ENCODE measurements at places on chromosomes 12 and 14.

GRCh38 chr12:99138393-99138792 is 493.3 kb downstream of the APAF1 start:
- DNase-seq = no peak

- no peak for DNase-seq
Measured at GRCh38 chr12:51219322-51219721, 1.5 kb upstream of the POU6F1 start.

GRCh38 chr14:39773387-39774126 is 341.3 kb upstream of the FBXO33 start:
- no peak for DNase-seq

DNA sequence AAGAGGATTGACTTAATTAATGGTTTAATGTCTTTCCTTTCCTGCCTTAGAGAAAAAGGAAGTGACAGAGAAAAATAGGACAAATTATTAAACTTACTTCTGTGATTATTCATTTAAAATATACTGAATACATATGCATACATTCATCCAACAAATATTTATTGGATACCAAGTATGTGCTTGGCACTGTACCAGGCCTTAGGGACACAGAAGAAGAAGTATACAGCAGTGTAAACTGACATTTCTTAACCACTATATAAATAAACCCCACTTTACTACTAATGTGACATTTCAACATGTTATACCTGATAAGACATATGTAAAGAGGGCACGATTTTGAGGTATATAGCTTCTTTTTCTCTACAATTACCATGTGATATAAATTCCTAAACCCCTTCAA is 53.6 kb downstream of the ERO1A start:
- DNase-seq = no peak

DNA sequence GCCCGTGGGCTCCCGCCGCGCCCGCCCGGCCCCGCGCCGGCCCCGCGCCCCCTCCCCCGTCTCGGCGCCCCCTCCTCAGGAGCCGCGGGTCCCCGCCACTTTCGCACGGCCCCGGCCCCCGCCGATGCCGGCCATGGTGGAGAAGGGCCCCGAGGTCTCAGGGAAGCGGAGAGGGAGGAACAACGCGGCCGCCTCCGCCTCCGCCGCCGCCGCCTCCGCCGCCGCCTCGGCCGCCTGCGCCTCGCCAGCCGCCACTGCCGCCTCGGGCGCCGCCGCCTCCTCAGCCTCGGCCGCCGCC is 263 bp downstream of the RCOR1 start:
- DNase-seq = no peak

GRCh38 chr14:98136012-98136789 is 1135.8 kb downstream of the BCL11B start:
- no peak for DNase-seq

DNA sequence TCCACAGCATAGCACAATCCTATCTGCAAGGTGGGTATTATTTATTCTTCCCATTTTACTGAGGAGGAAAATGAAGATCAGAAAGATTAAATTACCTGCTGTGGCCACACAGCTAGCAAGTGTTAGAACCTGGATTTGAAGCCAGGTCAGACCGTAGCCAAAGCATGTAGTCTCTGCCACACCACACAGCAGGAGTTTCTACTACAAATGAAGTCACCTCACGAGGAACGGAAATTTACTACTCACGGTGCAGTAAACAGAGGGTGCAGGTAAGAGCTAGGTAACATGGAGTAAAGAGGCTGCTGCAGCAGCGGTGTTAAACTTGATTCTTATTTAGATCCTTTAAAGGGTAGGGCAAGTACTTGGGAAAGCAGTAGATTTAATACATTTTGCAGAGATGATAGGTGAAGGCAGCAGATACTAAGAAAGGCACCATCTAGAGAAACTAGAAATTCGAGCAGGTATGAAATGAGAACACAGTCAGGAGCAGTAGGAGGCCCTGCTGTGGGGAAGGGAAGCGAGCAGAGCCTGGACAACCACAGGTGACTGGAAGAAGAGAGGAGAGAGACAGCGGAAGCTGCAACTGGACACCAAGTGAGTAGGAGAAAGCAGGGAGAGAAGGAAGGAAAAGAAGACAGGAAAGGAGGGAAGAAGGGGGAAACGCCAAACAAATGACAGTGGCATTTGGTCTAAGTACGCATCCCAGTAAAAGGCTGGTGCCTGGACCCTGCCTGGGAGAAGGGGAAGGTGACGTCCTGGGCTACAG is 21.5 kb downstream of the SPTB start:
- DNase-seq = no peak

GRCh38 chr12:19978193-19978592 is 390.1 kb upstream of the PDE3A start:
- DNase-seq = no peak

DNA sequence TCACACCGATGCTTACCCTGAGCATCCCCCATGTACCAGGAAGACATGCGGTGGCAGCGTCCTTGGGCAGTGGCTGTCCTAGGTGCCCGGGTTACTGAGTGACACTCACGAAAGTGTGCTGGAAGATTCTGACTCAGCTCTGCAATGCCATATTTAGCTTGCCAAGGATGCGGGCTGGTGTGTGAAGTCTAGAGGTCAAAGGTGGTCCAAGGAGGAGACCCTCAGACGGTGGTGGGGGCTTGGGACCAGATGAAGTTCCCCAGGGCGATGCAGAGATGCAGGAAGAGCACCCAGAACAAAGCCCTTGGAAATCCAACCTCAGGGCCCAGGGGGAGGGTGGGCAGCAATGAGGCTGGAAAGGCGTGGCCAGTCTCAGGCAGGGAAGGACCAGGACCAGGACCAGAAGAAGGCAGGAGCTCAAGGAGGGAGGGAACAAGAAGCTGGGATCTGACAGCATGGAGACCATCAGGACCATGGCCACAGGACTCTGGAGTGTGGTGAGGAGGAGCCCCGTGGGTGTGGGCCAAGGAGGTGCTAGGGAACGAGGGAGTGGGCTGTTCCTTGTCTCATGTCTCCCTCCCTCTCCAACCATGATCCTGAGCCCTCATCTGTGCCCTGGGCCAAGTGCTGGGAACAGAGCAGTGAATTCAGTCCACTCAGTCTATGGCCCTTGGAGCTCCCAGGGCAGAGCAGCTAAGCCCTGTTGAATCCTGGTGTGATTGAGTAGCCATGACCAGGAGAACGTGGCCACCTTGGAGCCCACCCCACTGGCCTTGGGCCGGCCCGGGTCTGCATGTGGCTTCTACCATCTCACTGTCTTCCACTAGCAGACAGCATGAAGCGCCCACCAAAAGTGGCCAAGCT is 310.1 kb upstream of the DIO3 start:
- DNase-seq = no peak

DNA sequence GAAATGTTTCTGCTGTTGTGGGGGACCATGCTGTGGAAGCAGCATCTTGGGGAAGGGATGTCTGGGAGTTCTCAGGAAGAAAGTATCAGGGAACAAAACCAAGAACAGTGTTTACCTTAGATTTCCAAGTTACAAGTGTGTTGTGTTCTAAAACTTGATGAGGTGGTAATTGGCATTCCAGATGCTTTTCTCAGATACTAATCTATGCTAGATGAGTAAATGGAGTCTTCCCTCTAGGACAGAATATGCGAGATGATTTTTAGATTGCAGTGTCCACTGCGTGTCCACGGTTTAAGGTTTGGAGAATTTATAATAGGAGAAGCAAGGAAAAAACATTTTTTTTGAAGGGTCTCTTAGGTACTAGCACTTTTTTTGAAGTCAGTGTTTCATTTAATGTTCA is 436.5 kb downstream of the PCNX1 start:
- DNase-seq = no peak

GRCh38 chr14:62796431-62796830 is 248.8 kb downstream of the KCNH5 start:
- DNase-seq = no peak

DNA sequence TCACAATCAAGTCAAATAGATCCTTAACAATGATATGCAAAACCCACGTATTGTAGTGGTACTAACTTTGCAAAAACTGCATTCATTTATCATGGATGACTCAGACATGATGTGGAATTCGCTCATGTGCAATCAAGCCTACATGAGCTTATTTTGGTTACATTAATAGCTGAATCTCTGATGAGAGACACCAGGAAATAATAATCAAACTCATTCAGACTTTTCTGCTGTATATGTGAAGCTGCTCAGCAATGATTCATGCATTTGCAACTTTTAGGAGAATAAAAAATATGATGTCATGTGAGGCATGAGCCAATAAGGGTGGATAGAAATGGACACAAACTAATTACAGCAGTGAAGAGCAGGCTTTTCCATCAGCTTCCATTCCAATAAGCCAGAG is 1075.8 kb upstream of the TMEM132C start:
- no peak for DNase-seq

DNA sequence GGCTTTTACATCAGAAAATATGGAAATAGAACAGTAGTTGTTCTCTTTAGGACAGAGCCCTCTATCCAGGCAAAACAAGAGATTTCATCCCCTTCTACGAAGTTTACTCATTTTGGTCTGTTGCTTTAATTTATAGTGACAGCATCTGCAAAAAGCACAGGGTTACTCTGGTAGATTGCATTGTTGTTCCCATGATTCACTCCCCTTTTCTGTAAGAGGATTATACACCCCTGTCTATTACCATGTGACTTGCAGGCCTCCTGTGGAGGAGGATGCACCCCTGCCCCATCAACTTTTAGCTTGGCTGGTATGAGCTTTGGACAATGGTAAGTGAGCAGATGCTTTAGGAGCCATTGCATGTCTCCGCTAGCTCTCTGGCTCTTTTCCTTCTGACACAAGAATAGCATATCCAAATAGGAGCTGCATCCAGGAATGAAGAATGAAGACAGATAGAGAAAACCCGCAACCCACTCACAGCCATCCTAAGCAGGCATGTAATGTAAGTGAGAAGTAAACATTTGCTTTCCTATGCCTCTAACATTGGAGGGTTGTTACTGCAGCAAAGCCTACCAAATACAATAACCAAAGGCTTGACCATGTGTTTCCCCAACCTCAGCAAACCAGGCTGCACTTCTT is 304.2 kb downstream of the AKAP6 start:
- DNase-seq = no peak

DNA sequence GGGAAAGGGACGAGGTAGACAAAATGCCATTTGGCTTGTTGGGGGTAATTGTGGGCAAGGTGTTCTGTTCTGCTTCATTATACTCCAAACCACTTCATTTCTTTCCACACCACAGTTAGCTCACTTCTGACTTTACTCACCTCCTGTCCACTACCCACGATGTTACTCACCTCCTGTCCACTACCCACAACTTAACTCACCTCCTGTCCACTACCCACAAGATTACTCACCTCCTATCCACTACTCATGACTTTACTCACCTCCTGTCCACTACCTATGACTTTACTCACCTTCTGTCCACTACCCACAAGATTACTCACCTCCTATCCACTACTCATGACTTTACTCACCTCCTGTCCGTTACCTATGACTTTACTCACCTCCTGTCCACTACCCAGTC is 10.1 kb upstream of the TWF1 start:
- DNase-seq = no peak

DNA sequence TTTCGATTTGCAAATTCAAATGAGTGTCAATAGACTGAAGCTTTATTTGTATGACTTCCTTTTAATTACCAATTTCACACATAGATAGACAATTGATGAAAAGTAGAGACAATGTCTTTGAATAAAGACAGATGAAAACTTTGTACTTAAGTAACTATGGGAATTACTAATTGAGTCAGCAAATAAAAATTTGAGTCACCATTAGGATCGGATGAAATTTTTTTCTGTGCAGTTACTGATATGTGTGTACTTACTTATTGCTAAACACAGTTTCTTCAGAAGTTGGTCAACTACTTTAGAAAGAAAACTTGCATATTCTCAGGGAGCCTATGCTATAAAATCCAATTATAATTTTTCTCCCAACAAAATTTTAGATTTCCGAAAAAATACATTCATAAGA is 224.9 kb upstream of the SLC16A7 start:
- DNase-seq = no peak

DNA sequence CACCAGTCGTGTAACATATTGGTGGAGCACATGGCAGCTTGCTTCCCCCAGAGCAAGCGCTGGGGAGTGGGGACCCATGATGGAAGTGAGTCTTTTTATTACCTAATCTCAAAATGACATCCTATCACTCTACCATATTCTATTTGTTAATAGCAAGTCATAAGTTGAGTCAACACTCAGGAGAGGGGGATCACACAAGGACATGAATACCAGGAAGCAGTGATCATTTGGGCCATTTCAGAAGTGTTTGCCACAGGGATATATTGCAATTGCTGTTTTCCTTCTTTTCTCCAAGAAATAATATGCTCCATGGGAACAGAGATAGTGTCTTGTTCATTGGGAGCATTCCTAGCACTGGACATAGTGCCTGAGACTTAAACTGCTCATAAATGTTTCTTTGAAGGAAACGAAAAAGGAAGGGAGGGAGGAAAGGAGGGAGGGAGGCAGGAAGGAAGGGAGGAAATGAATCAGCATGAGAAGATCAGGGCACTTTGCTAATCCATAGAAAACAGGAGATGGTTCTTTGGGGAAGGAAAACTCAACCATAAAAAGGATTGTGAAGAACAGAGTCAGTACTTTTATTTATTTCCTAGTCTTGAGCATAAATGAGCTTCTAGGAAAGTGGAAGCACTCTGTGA is 39.2 kb upstream of the EEA1 start:
- DNase-seq = no peak

DNA sequence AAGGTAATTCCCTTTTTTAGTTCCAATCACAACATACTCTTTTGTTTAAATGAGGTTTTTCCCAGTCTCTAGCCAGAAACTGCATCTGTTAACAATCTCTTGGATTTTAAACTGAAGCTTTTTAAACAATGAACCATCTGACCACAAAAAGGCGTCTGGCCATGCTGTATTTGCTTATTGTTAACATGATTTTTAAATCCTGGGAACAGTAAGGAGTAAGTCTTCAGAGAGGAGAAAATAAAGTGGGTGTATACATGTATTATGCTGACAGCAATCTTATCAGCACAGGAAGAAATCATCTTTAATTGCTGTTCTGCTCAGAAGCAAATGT is 106.2 kb downstream of the DAAM1 start:
- no peak for DNase-seq

GRCh38 chr12:96172981-96173380 is 21.2 kb upstream of the ELK3 start:
- no peak for DNase-seq

GRCh38 chr14:92513204-92513965 is at the start of gene RIN3:
Gene RIN3, plus strand, starts transcription at chr14:92513781. Its CDS starts 152 bp downstream, at chr14:92513933.
- DNase-seq = peak; percentile 31

DNA sequence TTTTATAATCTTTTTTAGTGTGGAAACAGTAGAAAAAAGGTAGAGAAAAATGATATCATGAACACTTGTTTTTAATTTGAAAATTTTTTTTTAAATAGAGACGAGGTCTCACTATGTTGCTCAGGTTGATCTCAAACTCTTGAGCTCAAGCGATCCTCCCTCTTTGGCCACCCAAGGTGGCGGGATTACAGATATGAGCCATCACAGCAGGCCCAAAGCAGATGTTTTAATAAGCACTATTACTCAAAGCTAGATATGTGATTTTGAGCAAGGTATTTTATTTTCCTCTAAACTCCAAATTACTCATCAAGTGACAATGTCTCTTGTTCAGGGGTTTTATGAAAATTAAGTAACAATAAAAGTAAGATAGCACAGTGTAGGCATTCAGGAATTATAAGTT is 10.7 kb upstream of the WDR89 start:
- no peak for DNase-seq

Data from stimulated activated CD4-positive, alpha-beta T cell treated with anti-CD3 and anti-CD28 coated beads, TNF-alpha, amount 100 ng/mL, for 4 hours (primary cell).